ENCODE measurements at places on chromosomes 7 and 10.

DNA sequence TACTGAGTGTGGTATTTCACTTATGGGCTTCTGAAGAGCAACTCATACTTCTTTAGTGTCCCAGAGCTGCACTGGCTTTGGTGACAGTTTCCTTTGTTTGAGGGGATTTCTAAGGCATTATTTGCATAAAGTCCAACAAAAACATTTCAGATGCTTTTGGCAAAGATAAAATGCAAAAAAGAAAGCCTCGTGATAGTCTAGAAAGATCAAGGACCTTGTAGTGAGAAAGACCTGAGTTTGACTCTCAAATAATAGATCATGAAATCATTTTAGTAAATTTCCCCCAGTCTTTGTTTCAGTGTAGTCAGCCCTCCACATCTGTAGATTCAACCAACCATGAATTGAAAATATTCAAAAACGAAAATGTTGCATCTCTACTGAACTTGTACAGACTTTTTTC, 107.4 kb downstream of the EEPD1 start:
- H3K4me3 ChIP-seq, result no peak overlapping the region
- H3K27ac ChIP-seq, result no peak overlapping the region
- H3K27me3 ChIP-seq, result no peaks in the 10 kb centered on the region
- DNase-seq, result no peak
- peaks cover 12% of the 10 kb centered on the region for H3K4me1 ChIP-seq

DNA sequence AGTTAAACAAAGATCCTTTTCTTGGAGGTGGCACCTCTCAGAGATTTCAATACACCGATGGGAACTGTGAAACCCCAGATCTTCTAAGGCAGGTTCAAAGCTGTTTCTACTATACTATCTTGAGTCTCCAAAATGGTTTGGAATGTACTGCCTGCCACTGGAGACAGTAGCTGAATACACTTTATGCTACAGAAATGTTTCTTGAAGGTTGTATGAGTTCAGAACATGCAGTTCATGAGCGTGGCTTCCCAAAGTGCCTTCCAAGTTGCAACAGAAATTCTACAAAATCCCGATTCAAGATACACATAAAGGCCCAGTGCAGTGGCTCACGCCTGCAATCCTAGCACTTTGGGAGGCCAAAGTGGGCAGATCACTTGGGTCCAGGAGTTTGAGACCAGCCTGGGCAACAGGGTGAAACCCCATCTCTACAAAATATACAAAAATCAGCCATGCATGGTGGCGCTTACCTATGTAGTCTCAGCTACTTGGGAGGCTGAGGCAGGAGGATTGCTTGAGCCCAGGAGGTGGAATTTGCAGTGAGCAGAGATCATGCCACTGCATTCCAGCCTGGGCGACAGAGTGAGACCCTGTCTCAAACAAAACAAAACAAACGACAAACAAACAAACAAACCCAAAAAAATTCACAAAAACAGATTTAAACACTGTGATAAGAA, 36.3 kb downstream of the FAM171A1 start:
- DNase-seq, result no peak
- H3K4me3 ChIP-seq, result no peak overlapping the region
- no peaks in the 10 kb centered on the region for H3K36me3 ChIP-seq

DNA sequence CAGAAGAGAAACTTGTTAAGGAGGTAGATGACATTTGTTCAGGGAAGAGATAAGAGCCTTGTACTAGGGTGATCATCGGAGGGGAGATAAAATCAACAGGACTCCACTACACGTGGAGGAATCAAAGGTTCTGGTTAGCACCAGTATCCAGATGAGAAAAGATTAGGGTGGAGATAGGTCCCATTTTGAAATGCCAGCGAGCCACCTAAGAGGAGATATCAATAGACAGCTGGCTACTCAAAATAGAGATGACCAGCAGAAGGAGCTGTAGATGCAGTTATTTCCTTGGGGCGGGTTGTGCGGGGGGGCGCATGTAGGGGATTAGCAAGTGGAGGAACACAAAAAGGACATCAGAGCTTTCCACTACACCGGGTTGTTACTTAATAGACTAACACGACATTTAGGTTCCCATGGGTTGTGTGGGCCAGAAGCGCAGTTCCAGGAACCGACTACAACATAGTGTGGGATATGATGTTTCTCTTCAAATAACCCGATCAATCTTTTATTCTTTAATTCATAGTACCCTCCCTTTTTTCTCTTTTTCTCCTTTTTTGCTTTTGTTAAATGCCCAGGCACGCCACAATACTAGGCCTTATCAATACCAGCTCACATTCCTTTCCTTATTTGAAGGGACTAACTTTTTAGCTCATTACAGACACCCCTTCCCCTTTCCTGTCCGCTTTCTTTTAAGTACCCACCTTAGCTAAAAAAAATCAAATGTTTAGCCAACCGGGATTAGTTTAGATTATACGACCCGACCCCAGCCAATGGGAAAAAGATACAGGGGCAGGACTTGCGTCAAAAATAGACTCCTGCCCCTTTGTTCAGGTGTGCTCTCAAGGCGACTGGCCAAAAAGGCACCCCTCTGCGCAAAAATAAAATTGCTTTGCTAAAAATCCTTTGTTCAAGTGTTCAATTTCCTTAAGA, 2.0 kb upstream of the KIF11 start:
- peaks cover 36% of the 10 kb centered on the region for H3K4me1 ChIP-seq
- no peak for DNase-seq
- H3K4me3 ChIP-seq, result peak overlapping the region; percentile 99
- peak overlapping the region; percentile 99 for H3K27ac ChIP-seq

- no peak for DNase-seq
- no peaks in the 10 kb centered on the region for H3K36me3 ChIP-seq
- no peak overlapping the region for H3K4me3 ChIP-seq
- H3K27ac ChIP-seq, result no peak overlapping the region
- H3K27me3 ChIP-seq, result peaks cover 9% of the 10 kb centered on the region
- no peaks in the 10 kb centered on the region for H3K4me1 ChIP-seq
These were observed 139.0 kb downstream of the CREB5 start for GRCh38 chr7:28551331-28551730.

DNA sequence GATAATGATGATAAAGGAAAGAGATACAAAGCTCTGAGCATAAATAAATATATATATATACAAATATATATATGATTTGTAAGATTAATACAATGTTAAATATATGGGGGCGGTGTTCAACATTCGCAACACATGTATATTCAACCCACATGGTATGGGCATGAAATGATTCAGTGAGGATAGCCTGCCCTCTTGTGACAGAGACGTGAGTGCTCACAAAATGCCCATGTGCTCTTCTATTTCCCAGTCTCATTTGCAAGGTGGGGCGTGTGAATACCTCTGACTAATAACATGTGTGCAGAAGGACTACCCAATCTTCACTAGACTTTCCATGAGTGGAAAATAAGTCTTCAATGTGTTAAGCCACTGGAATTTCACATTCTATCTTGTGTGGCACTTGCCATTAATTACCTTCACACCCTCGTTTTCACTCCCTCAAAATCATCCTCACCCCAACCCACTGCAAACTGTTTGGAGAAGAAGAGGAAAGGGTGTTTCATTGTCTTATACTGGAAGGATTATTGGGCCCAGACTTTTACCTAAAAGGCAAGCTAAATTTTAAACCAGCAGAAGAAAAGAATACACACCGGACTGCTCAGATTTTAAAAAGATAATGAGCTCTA, 26.9 kb downstream of the ASAH2 start:
- H3K36me3 ChIP-seq, result no peaks in the 10 kb centered on the region
- peaks cover 6% of the 10 kb centered on the region for H3K4me1 ChIP-seq
- no peak overlapping the region for H3K4me3 ChIP-seq
- peak overlapping the region; percentile 28 for H3K27ac ChIP-seq
- H3K27me3 ChIP-seq, result peaks cover 20% of the 10 kb centered on the region

GRCh38 chr10:92493362-92493761, 80.5 kb downstream of the IDE start:
- no peak overlapping the region for H3K27ac ChIP-seq
- H3K27me3 ChIP-seq, result no peaks in the 10 kb centered on the region
- H3K4me3 ChIP-seq, result no peak overlapping the region
- H3K36me3 ChIP-seq, result peaks cover 27% of the 10 kb centered on the region
- no peak for DNase-seq
- no peaks in the 10 kb centered on the region for H3K4me1 ChIP-seq

GRCh38 chr7:130201796-130202195, 3.4 kb downstream of the TMEM209 start:
- peaks cover 49% of the 10 kb centered on the region for H3K36me3 ChIP-seq
- no peak overlapping the region for H3K27ac ChIP-seq
- H3K4me1 ChIP-seq, result peaks cover 33% of the 10 kb centered on the region
- no peak for DNase-seq
- no peak overlapping the region for H3K4me3 ChIP-seq

- peaks cover 2% of the 10 kb centered on the region for H3K27me3 ChIP-seq
- DNase-seq, result no peak
- no peak overlapping the region for H3K27ac ChIP-seq
- H3K4me1 ChIP-seq, result no peaks in the 10 kb centered on the region
These were observed 209.4 kb upstream of the FOXK1 start for GRCh38 chr7:4472728-4473127.

Data from activated naive CD8-positive, alpha-beta T cell treated with anti-CD3 and anti-CD28 coated beads, Interleukin-2, amount 50 U/mL, for 24 hours (primary cell).